ENCODE measurements at places on chromosomes 2 and 18.

GRCh38 chr2:152062125-152063091 lies 36.4 kb downstream of the CACNB4 start:
- no peak for DNase-seq

DNA sequence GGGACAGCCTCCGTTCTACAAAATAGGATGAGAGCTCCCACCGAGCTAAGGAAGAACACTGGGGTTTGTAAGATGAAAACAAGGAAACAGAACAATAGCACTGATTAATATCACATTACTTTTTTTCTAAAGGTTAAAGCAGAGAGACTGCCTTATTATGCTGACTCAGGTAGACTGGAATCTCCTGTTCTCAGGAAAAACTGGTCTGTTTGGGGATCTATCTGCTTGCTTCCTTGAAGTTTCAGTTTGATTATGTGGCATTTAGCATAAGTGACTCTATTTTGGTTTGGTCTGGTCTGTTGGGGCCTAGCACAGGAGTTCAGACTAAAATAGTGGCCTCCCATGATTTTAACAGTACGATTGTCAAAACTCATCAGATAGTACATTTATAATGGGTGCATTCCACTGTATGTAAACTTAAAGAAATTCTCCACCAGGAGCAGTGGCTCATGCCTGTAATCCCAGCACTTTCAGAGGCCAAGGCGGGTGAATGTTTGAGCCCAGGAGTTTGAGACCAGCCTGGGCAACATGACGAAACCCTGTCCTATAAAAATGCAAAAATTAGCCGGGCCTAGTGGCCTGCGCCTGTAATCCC lies 64.1 kb upstream of the NDUFV2 start:
- DNase-seq, result no peak

DNA sequence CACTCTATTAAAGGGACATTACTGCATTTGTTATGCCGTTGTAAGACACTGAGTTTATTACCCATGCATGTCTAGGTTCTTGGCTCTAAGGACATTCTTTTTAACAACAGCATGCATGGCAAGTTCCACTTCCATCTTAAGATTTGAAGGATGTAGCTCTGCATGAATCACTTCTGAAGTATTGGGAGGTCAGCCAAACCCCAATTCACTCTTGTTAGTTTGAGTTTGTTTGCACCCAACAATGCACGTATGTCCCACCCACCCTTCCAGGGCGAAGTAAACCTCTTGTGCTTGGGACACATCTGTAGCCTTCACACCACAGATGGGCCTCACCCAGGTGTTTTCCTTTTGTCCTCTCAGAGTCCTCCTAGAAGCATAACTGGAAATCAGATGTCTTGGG lies 5.6 kb upstream of the LAMA3 start:
- DNase-seq, result no peak

GRCh38 chr2:185202381-185202780 lies 536.2 kb upstream of the FSIP2 start:
- no peak for DNase-seq

GRCh38 chr2:234267534-234267933 lies 217.0 kb downstream of the SPP2 start:
- DNase-seq, result no peak

GRCh38 chr18:79559436-79559835 lies 120.2 kb upstream of the CTDP1 start:
- no peak for DNase-seq

GRCh38 chr2:11583840-11584524 lies 50.1 kb downstream of the GREB1 start:
- no peak for DNase-seq

DNA sequence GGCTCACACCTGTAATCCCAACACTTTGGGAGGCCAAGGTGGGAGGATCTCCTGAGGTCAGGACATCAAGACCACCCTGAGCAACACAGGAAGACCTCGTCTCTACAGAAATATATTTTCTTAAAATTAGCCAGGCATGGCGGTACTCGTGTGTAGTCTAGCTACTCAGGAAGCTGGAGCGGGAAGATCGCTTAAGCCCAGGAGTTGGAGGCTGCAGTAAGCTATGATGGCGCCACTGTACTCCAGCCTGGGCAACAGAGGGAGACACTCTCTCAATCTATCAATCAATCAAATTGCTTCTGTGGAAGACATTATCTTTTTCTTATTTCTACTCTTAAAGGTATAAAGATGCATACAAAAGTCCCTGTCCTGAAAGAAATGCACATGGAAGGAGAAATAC lies 11.3 kb downstream of the FEZ2 start:
- no peak for DNase-seq

GRCh38 chr2:109435901-109436598 lies 177.7 kb downstream of the SEPTIN10 start:
- no peak for DNase-seq

DNA sequence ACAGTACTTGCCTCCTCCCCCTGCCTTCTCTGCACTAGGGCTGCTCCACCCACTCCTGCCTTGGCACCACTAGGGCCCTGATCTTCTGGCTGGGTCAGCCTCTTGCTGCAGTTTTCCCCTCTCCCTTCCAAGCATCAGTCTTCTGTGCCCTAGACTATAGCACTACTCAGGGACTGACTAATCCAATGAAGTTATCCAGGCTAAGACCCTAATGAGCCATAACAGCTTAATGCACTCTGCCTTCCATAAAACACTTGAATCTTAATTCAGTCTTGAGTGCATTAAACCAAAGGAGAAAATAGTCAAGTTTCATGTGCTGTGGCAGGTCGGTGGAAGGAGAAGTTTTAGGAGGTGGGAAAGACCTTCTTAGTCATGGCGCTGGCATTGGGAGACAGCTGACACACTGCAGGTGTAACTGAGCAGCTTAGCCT lies 95.7 kb downstream of the BIN1 start:
- DNase-seq, result no peak

- DNase-seq, result no peak
Measured at GRCh38 chr2:55585451-55586080, 31.9 kb downstream of the PPP4R3B start.

DNA sequence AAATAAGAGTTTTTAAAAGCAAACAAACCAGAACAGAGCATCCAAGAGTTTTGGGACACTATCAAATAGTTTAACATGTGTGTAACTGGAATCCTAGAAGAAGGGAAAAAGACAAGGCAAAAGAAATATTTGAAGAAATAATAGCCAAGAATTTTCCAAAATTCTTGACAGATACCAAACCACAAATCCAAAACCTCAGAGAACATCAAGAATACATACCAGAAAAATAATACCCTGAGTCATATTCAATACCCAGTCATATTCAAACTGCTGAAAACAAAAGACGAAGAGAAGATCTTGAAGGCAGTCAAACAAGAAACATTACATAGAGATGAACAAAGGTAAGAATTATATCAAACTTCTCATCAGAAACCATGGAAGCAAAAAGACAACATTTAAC lies 22.9 kb downstream of the INO80C start:
- DNase-seq, result no peak

- DNase-seq, result no peak
Measured at GRCh38 chr2:24840962-24841945, 48.0 kb downstream of the CENPO start.

DNA sequence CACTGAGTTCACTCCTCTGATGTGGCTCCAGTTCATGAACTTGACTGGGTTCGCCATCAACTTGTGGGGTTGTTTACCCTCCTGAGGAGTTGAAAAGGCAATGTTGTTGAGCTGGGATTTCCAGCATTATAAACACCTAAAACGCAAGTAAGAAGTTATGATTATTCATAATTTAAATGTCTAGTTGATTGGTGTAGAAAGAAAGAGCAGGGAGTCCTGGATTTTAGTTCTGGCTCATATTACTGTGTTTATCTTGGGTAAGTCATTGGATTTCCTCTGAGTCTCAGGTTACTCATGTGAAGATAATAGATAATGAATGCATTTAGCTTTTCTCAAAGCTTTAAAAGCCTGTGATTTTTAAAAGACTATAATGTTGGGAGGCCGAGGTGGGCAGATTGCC lies 438.0 kb upstream of the CDH20 start:
- no peak for DNase-seq

DNA sequence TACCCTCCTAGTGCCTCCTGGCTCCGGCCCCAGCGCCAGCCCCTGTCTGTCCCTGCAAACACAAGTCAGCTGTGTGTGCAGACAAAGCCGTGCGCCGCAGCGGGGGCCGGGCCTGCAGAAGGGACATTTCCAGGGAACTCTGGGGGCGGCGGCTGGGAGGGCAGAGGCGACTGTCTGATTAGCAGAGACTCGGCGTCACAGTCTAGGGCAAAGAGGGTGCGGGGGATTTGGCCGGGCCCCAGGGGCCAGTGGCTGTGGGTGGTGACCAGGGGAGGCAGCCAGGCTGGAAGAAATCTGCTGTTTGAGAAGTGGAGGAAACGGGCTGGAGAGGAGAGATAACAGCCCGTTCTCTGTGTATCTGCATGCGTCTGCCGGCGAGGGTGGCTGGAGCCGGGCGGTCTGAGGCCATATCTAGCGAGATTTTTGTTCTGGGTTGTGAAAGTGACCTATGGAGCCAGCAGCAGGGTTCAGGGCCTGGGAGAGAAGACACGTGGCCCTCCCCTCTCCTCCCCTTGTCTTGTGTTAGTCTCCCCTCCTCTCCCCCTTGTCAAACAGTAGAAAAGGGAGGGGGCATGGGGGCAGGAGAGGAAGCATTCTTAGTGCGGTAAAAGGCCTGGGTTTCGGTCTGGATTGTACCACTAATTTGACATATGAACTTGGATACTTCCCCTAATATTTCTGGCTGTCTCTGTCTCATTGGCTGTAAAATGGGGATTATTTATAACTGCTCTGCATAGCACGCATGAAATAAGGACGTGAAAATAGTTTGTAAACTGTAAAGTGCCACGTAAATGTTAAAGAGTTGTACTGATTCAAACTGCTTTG lies 169.4 kb downstream of the SMAD7 start:
- no peak for DNase-seq

GRCh38 chr18:58279504-58280175 lies 235.6 kb downstream of the NEDD4L start:
- no peak for DNase-seq

DNA sequence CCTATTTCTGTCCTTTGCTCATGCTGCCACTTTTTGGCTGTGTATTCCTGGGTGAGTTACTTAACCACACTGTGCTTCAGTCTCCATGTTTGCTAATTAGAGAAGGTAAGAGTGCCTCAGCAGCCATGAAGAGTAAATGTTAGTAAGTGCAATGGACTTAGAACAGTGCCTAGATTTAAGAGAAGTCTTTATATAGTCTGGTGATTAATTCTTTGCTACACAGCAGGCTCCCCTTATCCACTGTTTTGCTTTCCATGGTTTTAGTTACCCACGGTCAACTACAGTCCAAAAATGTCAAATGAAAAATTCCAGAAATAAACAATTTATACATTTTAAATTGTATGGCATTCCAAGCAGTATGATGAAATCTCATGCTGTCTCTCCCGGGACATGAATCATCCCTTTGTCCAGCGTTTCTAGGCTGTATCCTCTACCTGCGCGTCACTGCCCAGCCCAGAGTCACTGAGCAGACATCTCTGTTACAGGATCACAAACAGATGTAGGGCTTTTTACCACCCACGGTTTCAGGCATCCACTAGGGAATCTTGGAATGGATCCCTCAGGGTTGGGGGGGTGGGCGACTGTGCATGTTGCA lies 91.0 kb downstream of the CTIF start:
- no peak for DNase-seq

DNA sequence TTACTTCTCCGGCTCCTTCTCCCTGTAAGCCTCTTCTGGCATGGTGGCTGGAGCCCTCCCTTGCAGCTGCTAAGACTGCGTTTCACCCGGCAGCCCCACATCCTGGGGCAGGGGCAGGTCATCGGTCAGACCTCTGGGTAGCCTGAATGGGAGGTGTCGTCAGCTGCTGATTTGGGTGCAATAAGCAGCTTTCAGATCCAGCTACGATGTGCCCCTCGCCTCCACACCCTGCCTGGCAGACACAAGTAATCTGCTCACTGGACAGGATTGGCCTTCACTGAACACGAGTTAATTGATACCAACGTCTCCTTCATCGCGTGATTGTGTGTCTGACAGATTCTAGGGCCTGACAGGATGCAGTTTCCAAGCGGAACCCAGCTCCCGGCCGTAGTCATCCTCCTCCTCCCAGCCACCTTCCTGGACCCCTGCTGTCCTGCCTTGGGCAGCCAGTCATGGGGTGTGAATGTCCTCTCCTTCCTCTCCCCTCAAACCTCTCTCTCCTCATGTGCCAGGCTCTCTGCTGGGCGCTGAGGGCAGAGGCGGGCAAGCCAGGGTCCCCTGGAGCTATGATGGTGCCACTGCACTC lies 18.9 kb upstream of the PDIA6 start:
- DNase-seq, result no peak

- DNase-seq, result no peak
Measured at GRCh38 chr2:73970850-73971471, 13.7 kb upstream of the TET3 start.

DNA sequence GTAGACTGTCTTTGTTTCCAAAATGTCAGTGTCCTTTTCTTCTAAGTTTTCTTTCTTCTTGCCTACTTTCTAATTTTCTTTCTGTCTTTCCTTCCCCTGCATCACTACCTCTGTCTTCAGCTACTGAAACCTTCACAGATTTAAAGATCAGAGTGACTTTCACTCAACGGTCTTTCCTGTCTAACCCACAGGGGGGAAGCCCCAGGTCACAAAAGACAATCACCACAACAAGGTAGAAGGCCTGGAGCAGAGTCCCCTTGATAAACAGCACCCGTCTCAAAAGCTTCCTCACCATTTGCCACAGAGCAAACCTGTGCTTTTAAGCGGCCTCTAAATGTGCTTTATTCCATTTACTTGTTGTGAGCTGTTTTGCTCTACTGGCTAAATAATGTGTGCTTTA lies 665.4 kb downstream of the BCL11A start:
- DNase-seq, result peak; percentile 16

DNA sequence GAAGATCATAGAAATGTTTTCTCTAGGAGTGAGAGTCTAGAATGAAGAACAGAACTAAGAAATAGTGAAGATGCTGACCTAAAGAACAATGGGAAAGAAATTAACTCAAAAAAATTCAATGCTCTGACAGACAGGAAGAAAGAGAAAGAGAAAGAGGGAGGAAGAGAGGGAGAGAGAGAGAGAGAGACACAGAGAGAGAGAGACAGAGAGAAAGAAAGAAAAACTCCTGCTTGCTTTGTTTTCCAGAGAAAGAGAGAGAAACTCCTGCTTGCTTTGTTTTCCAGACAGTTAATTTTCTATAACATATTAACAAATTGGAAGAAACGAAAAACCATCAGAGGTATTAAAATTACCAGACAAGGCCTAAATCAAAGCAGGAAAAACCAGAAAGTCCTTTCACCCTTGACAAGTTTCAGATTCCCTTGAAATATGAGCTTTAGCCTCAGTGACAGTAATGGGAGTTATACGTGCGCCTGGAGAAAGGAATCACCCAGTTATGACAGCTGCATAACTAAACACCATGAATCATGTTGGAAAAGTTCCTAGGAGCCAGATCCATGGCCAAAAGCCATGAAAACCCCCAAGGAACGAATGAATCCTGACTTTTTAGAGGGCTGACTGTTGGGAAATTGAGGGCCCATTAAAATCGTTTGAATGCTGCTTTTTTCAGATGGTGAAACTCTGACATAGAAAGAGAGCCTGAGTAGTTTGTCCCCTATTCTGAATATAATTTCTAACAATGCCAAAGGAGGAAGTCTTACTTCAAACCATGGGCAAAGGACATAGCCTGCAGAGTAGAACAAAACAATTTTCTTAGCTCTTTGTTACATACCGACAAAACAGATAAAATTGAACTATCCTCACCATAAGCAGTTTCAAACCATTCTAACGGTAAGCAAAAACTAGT lies 228.6 kb upstream of the CHST9 start:
- no peak for DNase-seq

GRCh38 chr2:128379021-128380015 lies 60.6 kb upstream of the HS6ST1 start:
- DNase-seq, result no peak

GRCh38 chr2:136376211-136376610 lies 258.3 kb upstream of the CXCR4 start:
- no peak for DNase-seq

All from NCI-H2081 treated with DMSO at 0.1 percent for 48 hours (cell line).